ENCODE measurements at places on chromosomes 12 and 14. TPM values are rescaled to one million over a fixed set of nuclear protein-coding genes. Genes with fewer than 3 reads are reported as not detected.

The CIDEB gene
- 0.19 TPM for total RNA-seq

The PPP1R13B gene
- total RNA-seq: 5.2 TPM

The GLT8D2 gene
- total RNA-seq: 0.74 TPM

The OR4Q2 gene
- total RNA-seq: not detected

The SLC6A12 gene
- 1.3 TPM for total RNA-seq

The SLC5A8 gene
- total RNA-seq: not detected

Data from A549 treated with RU486 at 1 μM for 4 hours (cell line).